ENCODE measurements at places on chromosomes 3 and 15. TPM values are rescaled to one million over a fixed set of nuclear protein-coding genes. Genes with fewer than 3 reads are reported as not detected.

GRCh38 chr3:114827495-114827894 is 319.6 kb downstream of the ZBTB20 start:
- no peak for DNase-seq

DNA sequence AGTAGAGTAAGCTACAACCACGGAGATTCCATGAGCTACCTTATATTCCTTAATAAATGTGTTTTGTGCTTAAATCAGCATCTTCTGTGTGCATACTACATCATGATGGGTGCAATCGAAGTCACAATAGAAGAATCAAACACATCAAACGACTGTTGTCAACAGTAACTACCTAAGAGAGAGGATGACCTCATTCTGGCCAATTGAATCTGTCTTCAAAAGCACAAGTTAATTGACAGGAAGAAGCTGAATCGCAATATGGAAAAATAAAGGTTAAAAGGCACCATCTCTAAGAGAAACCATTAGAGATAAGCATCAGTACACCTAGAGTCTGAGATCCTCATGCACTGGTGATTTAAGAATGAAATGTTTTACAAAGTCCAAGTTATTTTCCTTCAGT is 39.0 kb downstream of the CD200R1L start:
- no peak for DNase-seq

DNA sequence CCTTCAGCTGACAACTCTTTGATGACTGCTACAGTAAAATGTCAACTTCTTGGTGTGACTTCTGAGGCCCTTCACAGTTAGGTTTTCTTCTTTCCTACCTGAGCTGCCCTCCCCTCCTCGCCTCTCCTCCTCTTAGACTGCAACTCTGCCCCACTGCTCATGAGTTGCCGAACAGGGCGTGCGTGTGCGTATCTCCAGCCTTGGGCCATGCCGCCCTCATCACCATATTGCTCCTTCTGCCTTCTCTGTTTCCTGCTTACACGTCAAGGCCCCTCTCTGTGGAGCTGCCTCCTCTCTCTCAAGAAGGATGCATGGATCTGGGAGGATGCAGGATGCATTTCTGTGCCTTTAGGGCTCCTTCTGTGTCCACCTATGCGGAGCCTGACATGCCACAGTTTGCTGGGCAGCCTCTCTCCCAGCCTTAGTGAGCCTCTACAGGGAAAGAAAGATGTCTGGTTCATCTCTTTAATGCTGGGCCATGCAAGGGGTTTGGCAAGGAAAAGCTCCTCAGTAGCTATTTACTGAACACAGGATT is 205.9 kb downstream of the RPLP1 start:
- no peak for DNase-seq

DNA sequence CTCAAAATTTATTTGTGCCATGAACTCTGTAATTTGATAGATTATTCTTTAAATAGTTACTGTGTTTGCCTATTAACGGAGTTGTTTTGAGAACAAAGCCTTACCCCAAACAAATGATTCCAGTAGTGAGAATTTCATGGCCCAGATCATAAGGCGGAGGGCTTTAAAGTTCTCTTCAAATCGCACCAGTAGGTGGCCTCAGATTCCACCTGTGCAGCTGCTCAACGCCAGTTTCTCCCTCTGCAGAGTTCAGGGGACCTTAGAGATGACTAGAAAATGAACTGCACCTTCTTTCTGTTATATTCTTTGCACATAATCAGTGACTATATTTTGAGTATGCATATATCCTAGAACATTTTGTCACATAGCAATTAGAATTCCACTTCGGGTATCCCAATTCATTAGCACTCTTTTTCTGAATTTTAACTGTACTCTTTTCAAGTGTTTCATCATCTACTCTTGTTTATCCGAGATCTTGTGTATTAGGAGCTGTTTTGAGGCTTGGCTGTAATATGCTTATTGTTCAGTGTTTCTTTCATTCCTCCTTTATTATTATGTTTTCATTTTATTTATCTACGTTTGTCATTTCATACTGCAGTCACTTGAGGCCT is 232.6 kb upstream of the CHRM5 start:
- DNase-seq: no peak

DNA sequence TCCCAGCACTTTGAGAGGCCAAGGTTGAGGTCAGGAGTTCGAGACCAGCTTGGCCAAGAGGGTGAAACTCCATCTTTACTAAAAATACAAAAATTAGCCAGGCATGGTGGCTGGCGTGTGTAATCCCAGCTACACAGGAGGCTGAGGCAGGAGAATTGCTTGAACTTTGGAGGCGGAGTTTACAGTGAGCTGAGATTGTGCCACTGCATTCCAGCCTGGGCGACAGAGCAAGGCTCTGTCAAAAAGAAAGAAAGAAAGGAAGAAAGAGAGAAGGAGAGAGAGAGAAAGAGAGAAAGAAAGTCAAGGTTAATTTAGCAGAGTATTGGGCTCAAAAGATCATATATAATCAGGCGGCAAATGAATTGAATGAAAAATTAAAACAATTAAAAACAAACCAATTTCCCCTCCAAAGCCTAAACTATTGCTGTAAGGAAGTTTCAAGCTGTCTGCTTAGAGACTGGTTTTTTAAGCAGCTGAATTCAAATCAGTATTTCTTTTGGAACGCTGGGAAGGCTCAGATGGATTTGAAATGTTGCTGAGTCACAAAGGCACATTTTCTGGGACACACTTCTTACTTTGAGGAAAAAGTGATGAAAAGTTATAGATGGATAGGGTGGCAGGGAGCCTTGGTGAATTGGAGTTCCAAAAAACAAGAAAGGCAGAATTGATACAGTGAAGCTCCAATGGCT is 81.3 kb upstream of the BHLHE40 start:
- DNase-seq: no peak

- DNase-seq: no peak
Observed at GRCh38 chr3:172103724-172104123, 64.3 kb downstream of the FNDC3B start.

DNA sequence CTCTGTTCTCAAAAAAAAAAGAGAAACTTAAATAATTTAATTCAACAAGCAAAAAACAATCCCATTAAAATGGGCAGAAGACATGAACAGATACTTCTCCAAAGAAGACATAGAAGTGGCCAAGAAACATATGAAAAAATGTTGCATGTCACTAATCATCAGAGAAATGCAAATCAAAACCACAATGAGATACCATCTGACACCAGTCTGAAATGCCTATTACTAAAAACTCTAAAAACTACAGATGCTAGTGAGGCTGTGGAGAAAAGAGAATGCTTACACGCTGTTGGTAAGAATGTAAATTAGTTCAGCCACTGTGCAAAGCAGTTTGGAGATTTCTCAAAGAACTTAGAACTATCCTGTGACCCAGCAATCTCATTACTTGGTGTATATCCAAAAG is 382.9 kb downstream of the OTOL1 start:
- no peak for DNase-seq

The GOLGA8G gene
- total RNA-seq: not detected

The GNAT1 gene
- not detected for total RNA-seq

Data from tibial nerve (tissue), 4 donors.